ENCODE measurements at places on chromosomes 12 and 14. TPM values are rescaled to one million over a fixed set of nuclear protein-coding genes. Genes with fewer than 3 reads are reported as not detected.

Gene NPAS3
- total RNA-seq = 0.13 TPM

Gene PDE3A
- 27.4 TPM for total RNA-seq

Gene CLEC9A
- not detected for total RNA-seq

Gene ZFHX2
- 2.0 TPM for total RNA-seq

Gene IFI27
- 126 TPM for total RNA-seq

Data from endothelial cell of umbilical vein (primary cell).